ENCODE measurements at places on chromosomes 12 and 14.

DNA sequence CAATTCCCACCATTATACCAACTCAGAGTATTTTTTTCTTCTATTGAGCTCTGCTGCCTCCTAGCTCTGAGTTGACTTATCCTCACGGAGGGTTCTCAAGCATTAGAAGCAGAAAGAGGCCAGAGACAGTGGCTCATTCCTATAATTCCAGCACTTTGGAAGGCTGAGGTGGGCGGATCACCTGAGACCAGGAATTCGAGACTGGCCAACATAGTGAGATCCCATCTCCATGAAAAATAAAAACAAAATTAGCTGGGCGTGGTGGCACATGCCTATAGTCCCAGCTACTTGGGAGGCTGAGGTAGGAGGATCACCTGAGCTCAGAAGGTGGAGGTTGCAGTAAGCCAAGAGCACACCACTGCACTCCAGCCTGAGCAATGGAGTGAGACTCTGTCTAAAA, 21.0 kb downstream of the HPD start:
- no peak for DNase-seq

DNA sequence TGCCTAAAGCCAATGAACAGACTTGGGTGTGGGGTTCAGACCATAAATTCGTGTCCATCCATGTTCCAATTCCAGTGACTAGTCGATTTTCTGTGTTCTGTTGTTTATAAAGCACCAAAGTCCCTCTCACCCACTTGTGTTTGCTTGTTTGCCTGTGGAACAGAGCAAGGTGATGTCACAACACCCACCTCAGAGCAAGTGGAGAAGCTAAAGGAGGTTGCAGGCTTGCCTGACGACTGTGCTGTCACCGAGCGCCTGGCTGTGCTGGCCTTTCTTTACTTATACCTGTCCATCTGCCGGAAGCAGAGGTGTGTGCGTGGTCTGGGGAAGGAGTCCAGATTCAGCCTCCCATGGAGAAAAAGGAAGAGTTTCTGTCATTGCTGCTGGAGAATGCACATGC, 6.0 kb downstream of the MVK start:
- DNase-seq, result no peak

DNA sequence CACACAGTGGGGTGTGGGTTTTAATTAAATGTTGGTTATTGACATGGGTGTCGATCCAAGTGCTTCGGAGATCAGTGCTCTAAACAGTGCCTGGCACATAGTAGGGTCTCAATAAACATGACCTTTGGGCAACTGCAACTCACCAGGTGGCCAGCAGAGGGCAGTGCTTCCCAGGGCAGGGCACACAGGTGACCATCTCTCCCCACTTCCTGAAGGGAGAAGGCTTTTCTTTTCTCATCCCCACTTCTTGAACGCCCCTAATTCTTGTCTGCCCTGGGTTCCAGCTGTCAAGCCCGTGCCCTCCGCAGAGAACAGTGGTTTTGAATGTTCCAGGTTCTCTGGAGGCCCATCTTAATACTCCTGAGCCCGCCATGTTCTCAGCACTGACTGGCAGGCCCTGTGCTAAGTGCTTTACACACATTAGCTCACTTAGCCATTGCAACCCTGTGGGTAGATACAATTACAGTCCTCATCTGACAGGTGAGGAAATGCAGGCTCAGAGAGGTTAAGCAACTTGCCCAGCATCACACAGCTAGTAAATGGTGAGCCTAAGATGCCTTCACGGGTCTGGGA, 16.3 kb downstream of the RAPGEF3 start:
- peak; percentile 68 for DNase-seq

DNA sequence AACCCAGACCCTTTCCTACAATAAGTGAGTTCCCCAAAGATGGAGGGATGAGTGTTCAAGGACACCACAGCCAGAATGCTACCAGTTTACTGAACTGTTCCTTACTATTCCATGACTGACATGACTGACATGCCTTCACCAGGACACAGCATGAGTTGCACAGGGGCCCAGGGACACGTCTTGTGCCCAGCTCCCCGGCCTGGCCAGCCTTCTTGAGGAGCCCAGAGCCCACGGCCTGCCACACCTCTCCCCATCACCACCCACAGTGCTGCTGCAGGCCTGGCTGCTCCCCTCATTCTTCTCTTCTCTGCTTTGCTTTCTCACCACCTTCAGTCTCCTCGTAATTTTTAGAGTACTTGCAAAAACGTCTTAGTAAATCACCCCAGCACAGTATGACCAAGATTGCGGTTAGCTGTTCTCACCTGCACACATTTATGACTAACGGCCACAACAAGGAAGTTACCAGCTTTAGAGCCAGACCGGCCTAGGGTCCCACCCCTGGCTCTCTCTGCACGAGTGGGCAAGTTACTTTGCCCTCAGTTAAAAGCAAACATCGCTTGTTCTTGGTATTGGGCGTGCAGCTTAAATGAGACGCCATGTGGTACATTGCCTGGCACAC, 18.5 kb downstream of the PPP2R5E start:
- DNase-seq, result no peak

DNA sequence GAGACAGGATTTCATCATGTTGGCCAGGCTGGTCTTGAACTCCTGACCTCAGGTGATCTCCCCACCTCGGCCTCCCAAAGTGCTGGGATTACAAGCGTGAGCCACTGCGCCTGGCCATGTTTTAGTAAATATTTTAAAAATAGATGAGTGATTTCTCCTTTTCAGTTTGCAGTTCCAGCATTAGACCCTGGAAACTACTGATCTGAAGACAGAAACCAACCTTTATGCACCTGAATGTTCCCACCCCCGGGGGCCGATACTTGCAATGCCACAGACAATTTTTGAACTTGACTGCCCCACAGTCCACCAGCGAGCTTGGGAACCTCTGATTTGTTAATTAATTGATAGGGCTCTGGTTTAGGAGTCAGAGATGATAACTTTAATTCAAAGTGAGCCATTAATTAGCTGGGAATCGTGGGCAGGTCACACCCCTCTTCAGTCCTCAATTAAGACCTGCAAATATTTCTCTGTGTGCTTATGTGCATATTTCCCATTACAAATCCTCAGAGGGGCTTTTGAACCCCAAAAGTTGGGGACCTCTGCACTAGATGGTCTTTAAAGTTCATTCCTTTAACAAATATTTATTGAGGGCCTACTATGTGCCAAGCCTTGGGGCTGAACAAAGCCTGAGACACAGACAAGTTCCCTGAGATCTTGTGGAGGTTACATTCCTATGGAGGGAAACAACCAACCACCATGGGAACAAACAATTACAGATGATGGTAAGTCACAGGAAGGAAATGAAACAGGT, 4.1 kb upstream of the TMEM120B start:
- no peak for DNase-seq

- DNase-seq, result peak; percentile 62
These were observed at the start of gene DDX55 for GRCh38 chr12:123601602-123602489. Gene DDX55 (plus strand): TSS chr12:123602099. CDS start chr12:123602149, 50 bp downstream.

GRCh38 chr12:92273076-92273475, 127.4 kb upstream of the BTG1 start:
- DNase-seq, result no peak

DNA sequence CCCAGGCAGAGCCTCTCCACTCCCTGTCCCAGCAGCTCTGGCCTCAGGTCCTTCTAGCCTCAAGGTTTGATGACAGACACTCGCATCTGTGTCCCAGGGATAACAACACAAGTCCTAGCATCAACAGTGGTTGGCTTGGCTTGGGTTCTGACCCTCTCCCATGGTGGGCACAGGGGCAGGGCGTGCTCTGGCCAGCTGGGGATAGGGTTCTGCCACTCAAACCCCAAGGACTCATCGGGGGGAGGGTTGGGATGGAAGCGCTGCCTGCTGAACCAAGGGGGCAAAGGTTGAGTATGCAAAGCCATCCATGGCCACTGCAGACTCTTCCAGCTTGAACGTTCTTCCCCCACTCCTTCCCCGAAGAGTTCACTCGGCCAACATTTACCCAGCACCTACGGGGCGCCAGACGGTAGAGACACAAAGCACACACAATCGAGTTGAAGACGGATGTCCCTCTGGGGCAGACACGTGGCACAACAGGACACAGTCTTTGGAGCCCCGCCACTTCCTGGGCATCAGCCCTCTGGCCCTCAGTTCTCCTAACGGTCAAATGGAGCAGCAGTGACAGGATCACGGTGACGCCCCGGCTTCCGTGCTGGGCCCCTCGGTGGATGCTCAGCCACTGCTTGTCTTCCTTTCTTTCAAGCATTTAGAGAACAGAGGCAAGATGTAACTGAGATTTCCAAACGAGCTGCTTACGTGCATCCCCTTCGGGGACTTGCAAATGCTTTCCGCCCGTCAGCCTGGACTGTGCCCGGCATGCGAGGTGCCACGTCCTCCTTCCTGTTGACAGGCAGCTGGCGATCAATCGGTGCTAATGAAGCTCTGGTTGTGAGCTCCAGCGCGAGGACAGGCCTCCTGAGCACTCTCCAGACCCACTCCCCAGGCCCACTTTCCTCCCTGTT, 42.6 kb downstream of the DLK1 start:
- no peak for DNase-seq

DNA sequence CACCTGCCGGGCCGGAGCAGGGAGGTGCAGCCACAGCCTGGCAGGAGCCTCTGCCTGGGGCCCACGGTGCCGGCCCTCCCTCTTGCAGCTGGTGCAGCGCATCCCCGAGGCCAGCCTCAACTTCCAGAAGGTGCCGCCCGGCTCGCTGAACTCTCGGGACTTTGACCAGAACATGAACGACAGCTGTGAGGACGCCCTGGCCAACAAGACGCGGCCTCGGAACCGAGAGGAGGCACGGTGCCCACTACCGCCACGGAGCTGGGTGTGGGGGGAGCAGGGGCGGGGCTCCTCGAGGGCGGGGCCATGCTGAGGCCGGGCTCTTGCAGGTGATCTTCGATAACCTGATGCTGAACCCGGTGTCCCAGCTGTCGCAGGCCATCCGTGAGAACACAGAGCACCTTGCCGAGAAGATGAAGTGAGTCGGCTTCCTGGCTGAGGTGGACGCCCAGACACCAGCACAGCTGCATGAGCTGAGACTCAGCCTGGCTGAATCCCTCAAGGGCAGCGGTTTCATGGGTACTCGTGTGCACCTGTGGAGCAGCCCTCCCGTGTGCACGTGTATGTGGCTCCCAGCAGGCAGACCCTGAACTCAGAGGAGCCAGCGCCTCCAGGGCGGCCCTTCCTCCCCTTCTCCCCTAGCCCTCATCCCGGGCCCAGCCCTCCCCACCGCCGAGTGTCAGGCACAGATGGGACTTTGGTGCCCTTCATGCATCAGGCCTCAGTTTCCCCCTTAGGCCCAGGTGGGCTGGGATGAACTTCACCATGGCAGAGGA, 28.6 kb downstream of the CEP170B start:
- DNase-seq, result no peak

DNA sequence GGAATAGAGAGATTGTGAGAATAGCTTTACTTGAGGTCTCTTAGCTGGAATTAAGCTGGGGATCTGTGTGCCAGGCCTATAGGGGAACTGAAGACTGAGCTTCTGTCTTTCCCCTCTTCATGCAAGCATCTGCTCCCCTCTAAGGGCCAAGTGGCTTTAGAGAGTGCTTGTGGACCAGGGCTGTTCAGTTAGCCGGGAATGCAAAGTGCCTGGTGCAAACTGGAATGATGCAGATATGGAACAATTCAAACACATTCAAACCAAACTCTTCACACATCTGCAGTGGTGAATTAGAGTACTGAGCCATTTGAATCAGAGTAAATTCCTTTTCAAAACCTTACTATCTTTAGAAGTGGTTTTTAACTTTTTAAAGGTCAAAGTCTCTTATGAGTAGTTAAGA, 99.0 kb downstream of the LIN7A start:
- DNase-seq, result no peak

GRCh38 chr12:75814851-75815754, 216.5 kb downstream of the PHLDA1 start:
- no peak for DNase-seq

- DNase-seq, result no peak
These were observed 157.4 kb upstream of the CNTN1 start for GRCh38 chr12:40534828-40535227.

DNA sequence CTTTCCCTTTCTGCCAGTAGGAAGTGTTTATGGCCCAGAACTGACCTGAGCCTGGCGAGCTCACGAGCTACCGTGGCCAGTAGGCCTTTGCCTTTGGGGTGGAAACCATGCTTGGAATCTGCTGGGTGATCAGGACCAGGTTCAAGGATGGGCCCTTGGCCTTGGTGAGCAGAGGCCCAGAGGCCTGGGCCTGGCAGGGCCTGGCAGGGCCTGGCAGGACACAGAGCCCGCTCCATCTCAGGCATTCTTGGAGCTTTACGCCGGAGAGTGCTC, 184.8 kb upstream of the RTL1 start:
- DNase-seq, result no peak

DNA sequence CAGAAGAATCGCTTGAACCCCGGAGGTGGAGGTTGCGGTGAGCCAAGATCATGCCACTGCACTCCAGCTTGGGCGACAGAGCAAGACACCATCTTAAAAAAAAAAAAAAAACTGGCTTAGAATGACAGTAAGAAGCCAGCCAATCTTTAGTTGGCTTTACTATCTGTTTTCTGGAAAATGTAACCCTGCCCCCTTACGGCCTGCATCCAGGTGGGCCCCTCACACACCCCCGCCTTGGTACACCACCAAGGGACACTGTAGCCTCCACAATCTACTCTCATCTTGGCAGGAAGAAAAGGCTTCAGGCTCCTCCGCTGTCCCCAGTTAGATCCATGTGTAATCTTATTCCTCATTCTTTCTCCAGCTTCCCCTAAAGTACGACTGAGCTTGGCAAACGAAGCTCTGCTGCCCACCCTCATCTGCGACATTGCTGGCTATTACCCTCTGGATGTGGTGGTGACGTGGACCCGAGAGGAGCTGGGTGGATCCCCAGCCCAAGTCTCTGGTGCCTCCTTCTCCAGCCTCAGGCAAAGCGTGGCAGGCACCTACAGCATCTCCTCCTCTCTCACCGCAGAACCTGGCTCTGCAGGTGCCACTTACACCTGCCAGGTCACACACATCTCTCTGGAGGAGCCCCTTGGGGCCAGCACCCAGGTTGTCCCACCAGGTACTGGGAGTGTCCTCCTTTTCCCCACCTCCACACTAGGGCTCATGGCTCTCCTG, 6.6 kb downstream of the TAPBPL start:
- no peak for DNase-seq

DNA sequence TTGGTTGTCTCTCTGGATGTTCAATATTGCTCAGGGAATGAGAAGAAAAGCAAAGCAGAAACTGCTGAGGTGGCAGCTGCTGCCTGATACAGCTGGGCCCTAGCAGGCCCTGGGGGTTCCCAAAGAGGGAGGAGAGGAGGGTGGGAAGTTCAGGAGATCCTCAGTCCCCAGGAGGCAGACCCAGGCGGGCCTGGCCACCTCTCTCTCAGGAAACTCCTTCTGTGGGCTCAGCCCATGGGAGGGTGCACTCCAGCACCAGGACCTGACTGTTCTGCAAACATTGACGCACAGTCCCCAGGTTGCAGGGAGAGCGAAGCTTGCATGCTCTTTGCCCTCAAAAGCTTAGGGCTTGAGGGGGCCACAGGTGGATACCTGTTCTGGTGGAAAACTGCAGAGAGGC, 29.6 kb downstream of the IRF2BPL start:
- DNase-seq, result no peak

GRCh38 chr12:62533755-62534107, 67.1 kb downstream of the MON2 start:
- DNase-seq, result no peak
